ENCODE measurements at places on chromosomes 11 and 22.

DNA sequence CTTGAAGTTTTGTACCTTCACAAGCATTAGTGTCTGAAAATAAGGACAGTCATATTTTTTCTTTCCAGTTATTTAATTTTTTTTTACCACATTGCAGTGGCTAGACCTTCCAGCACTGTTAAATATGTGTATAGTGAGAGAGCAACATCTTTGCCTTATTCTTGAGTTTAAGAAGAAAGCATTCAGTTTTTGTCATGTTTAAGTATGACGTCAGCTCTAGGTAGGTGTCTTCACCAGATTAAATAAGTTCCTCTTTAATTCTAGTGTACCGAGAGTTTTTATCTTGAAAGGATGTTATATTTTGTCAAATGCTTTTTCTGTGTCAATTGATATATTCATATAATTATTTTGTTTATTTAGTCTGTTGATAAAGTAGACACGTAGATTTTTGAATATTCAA, 258.8 kb downstream of the FAM181B start:
- no peak for DNase-seq

GRCh38 chr11:113168354-113169342, 145.7 kb upstream of the TTC12 start:
- DNase-seq: no peak

DNA sequence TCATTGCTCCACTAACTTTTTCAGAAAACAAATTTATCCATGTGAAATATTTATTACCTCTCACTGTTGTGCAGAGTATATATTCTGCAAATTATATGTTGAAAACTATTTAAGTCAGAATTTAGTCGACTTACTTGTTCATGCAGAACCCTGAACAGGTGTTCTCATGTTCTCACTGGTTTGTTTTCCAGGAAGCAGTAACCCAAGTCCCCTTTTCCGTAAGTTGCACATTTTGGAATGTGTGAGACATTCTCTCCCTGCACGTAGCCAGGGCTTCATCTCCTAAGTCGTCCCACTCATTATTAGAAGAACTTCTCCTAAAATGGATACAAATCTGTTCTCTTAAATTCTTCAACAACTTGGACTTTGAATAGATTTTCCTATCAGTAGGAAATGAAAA, 524.9 kb downstream of the CNTN5 start:
- no peak for DNase-seq

DNA sequence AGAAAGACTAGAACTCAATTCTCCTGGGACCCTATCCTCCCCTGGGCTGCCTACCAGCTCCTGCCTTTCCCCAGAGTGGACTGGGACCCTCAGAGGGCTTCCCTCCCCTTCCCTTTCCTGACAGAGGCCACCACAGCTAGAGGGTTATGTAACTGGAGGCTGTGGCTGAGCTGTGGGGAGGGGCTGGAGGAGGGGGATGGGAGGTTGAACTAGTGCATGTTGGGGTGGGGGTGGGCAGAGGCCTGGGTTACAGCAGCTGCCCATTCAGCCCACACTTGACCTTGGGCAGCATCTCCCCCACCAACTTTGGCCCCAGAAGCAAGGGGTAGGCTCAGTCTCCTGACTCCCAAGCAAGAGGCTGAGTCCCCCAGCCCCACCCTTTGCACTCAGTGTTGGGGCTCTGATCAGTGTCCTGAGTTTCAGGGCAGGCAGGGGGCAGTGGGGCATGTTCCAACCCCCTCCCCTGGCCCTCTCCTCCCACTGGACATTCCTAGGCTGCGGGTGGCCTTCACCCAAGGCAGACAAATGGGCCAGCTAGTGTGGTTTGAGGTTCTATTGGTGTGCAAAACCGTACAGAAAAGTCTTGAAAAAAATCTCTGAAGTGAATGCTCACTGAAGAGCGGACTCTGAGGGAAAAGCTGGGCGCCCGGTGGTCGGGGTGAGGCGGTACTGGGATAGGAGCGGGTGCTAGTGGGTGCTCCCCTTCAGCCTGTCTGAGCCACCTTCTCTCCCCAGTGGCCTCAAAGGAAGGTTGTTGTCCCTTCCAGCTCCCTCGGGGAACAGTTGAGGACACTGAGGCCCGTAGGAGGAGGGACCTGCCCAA, 3.8 kb downstream of the KCNC1 start:
- DNase-seq: no peak

DNA sequence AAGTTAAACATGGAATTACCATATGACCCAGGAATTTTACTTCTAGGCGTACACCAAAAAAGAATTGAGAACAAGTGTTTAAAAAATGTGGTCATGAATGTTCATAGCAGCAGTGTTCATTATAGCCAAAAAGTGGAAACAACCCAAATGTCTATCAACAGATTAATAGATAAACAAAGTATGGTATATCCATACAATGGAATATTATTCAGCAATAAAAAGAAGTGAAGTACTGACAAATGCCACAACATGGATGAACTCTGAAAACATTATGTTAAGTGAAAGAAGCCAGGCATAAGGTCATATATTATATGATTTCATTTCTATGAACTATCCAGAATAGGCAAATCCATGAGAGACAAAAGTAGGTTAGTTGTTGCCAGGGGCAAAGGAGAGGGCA, 141.7 kb upstream of the NAV2 start:
- no peak for DNase-seq

Data from epithelial cell of proximal tubule (primary cell).